Ovary (tissue), 10 donors: ENCODE measurements at places on chromosomes 1 and 21.
A peak's percentile ranks its signal among the peaks of the same experiment; 100 is the strongest.

- H3K36me3 ChIP-seq, result no peaks in the 10 kb centered on the region
- H3K4me1 ChIP-seq, result no peaks in the 10 kb centered on the region
- no peak for DNase-seq
- no peaks in the 10 kb centered on the region for H3K27me3 ChIP-seq
- H3K27ac ChIP-seq, result no peak overlapping the region
These were observed 149.3 kb upstream of the KIAA0040 start for GRCh38 chr1:175341631-175342429.

- no peaks in the 10 kb centered on the region for H3K36me3 ChIP-seq
- H3K4me3 ChIP-seq, result peak overlapping the region; percentile 74
- H3K4me1 ChIP-seq, result no peaks in the 10 kb centered on the region
- H3K27ac ChIP-seq, result no peak overlapping the region
- DNase-seq, result no peak
These were observed 107.5 kb downstream of the ZNF281 start for GRCh38 chr1:200302192-200302920.

DNA sequence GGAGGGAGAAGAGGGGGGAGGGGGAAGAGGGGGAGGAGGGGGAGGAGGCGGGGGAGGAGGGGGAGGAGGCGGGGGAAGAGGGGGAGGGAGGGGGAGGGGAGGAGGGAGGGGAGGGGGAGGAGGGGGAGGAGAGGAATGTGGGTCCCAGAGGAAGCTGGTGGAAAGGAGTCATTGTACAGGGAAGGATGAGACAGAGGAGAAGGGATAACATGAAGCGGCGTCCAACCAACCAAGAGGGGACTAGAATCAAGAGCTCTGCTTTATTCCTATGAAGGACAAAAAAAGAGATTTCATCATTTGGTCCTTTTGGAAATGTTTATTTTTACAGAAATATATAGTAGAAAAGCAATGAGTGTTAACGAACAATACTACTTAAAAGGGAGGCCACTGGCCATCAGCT, 24.5 kb downstream of the COA6 start:
- H3K36me3 ChIP-seq, result no peaks in the 10 kb centered on the region
- no peak overlapping the region for H3K4me3 ChIP-seq
- H3K27ac ChIP-seq, result no peak overlapping the region
- no peaks in the 10 kb centered on the region for H3K4me1 ChIP-seq

DNA sequence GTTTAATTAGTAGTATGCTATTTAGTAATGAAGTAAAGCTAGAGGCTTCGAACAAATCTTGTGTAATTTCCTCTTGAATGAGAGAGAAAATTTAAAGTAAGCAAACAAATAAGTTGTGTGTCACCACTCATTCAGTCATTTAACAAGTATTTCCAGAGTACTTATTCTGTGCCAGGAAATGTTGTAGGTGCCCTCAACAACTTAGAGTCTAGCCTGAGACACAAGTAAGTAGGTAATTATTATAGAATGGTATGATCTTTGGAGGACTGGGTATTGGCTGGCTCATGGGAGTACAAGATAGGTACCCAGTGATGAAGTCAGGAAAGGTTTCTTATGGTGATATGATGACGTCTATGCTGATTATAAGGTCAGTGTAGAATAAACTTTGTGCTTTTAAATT, 17.4 kb upstream of the METTL18 start:
- H3K27me3 ChIP-seq, result no peaks in the 10 kb centered on the region
- no peak overlapping the region for H3K4me3 ChIP-seq
- H3K36me3 ChIP-seq, result no peaks in the 10 kb centered on the region
- H3K27ac ChIP-seq, result no peak overlapping the region
- H3K4me1 ChIP-seq, result no peaks in the 10 kb centered on the region

GRCh38 chr1:40926441-40926840, 53.1 kb upstream of the CTPS1 start:
- no peak overlapping the region for H3K27ac ChIP-seq
- H3K4me3 ChIP-seq, result no peak overlapping the region
- H3K27me3 ChIP-seq, result no peaks in the 10 kb centered on the region
- H3K36me3 ChIP-seq, result no peaks in the 10 kb centered on the region
- no peaks in the 10 kb centered on the region for H3K4me1 ChIP-seq

DNA sequence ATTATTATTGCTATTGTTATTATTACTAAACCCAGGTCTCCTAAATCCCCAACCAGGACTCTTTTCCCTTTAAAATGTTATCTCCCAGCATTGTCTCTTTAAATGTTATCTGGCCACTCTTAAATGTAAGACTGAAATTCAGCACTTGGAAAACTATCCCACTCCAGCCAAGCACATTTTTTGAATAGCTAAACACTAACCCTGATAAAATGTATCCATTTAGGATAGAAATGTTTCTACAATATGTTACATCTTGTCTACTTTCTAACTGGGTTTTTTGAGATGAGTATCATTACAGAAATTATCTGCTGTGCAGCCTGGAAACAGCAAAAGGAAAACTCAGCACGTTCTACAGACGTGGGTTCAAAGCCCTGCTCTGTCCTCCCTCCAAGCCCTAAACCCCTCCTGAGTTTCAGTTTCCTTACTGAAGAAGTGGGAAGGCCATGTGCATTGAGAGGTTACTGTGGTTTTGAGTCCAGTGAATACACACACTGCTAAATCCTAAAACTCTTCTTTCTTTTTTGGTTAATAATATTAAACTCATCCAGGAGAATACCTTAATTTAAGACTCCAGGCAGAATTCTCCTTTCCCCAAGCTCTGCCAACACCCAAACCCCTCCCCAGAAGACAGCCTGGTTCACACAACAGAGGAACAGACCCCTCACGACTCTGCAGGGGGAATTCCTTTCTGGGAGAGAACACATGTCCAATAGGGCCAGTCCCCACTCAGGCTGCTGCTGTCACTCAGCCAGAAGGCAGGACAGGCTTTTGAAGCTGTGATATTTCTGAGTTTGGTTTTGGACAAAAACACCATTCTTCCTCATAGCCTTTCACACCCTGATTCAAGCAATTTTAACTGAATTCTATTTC, 41.9 kb downstream of the HIVEP3 start:
- H3K27me3 ChIP-seq, result no peaks in the 10 kb centered on the region
- H3K27ac ChIP-seq, result peak overlapping the region; percentile 39
- no peak for DNase-seq
- no peaks in the 10 kb centered on the region for H3K36me3 ChIP-seq
- peaks cover 8% of the 10 kb centered on the region for H3K4me1 ChIP-seq

DNA sequence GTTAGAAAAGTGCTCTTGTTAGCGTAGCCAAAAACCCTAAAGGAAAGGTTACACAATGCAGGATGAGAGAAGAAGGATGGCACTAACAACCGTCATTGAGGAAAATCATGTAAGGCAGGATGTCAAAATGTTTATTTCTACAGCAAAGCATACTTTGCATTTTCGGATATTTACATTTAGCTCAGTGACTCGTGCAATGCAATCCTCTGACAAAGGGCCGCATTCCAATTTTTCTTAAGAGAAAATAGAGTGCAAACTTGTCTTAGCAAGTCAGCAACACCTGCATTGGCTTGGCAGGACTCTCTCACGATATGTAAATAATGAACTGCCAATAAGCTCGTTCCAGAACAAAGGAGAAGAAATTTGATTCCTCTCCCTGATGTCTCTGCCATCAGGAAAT, 33.3 kb downstream of the TIAM1 start:
- H3K4me3 ChIP-seq, result no peak overlapping the region
- H3K27ac ChIP-seq, result no peak overlapping the region
- H3K4me1 ChIP-seq, result no peaks in the 10 kb centered on the region
- no peaks in the 10 kb centered on the region for H3K36me3 ChIP-seq

- H3K36me3 ChIP-seq, result no peaks in the 10 kb centered on the region
- H3K27ac ChIP-seq, result no peak overlapping the region
- no peaks in the 10 kb centered on the region for H3K27me3 ChIP-seq
- peaks cover 5% of the 10 kb centered on the region for H3K4me1 ChIP-seq
- peak; percentile 44 for DNase-seq
These were observed 71.8 kb upstream of the MACF1 start for GRCh38 chr1:39132505-39133339.

GRCh38 chr1:3380469-3380868, 74.0 kb upstream of the ARHGEF16 start:
- no peak overlapping the region for H3K27ac ChIP-seq
- no peaks in the 10 kb centered on the region for H3K36me3 ChIP-seq
- H3K4me1 ChIP-seq, result no peaks in the 10 kb centered on the region
- H3K4me3 ChIP-seq, result no peak overlapping the region

DNA sequence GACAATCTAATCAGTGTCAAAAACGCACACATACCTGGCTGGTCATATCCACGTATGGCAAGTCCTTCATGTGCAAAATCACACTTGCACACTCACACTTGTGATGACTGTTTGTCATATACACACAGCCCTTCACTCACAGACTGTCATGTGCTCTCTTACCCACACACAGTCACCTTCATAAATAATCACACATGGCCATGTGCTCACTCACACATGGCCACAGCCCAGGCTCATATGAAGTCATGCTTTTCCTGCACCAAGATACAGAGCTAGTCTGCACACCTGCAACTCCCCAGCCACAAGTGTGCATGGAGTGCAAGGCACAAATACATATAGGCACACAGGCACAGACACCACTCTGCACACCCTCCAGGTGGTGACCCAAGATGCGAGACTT, 45.4 kb upstream of the FOXO6 start:
- no peak overlapping the region for H3K4me3 ChIP-seq
- no peak overlapping the region for H3K27ac ChIP-seq
- no peaks in the 10 kb centered on the region for H3K27me3 ChIP-seq
- no peak for DNase-seq
- no peaks in the 10 kb centered on the region for H3K36me3 ChIP-seq

DNA sequence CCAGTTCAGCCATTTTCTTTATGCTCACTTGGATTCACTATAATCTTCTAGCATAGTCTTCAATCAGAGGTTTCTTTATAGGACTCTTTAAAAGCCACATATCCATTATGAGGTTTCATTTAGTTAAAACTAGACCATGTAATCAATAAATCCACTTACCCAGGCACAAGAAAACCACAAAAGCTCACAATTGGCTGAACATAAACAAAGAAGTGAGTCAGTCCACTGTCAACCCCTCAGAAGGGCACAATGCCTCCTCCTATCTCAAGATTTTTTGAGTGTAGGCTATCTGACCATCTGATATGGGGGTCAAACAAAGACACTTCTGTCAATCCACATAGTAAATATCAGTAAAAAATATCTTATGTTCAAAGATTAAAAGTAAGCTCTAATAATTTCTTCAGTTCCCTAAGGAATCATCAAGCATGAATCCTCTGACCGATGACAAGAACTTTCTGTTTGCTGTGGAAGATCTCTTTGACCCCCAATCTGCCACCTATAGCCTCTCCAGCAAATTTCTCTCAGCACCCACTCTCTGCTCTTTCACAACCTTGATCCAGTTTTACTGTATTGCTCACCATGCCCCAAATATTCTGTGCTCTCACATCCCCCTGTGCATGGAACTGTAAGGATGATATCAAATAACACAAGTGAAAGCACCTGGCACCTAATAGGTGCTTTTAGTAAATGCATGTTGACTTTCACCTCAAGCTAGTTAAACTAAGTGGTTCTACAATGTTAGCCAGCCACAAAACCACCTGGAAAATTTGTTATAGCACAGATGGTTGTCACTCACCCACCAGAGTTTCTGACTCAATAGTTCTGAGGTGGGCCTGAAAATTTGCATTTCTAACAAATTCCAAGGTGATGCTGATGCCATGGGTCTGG, 16.7 kb downstream of the RAB3B start:
- no peaks in the 10 kb centered on the region for H3K36me3 ChIP-seq
- no peak overlapping the region for H3K4me3 ChIP-seq
- H3K27ac ChIP-seq, result no peak overlapping the region
- H3K27me3 ChIP-seq, result no peaks in the 10 kb centered on the region
